ENCODE measurements at places on chromosomes 13 and 19.

DNA sequence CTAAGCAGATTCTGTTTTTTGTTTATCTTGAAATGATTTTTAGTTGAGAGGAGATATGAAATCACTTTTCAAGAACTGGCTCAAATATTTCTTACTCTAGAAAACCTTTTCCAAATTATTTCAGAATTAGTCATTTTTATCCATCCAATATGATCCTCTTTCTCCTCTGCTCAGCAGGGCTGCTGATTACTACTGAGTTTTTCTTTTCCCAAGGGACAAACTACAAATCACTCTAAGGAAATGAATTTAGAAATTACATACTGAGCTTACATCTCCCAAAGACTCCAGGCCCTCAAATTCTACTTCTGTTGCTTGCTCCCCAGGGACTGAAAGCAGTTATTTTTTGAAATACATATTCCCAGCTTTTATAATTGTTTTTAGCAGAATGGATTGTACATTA lies 87.4 kb upstream of the UFM1 start:
- no peak for DNase-seq

DNA sequence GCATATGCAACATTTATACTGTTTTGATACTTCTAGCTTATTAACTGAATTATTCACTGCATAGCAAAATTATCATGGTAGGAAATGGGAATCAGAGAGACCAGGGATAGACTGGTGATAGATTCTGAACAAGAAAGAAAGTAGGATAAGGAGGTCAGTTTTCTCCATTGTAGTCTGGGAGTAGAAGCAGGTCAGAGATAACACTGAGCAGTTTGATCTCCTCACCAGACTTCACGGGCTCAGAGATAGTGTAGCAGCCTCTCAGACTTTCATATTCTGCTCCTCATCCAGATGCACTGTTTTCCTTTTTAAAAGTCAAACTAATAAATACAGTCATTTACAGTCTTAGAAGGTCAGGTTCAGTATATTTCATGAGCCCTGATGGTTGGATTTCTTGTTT lies 56.0 kb upstream of the MYO16 start:
- DNase-seq = no peak

GRCh38 chr19:58091251-58091995 lies 6.6 kb downstream of the ZSCAN18 start:
- DNase-seq = no peak

GRCh38 chr19:18253716-18254115 lies 20.5 kb downstream of the IQCN start:
- no peak for DNase-seq

DNA sequence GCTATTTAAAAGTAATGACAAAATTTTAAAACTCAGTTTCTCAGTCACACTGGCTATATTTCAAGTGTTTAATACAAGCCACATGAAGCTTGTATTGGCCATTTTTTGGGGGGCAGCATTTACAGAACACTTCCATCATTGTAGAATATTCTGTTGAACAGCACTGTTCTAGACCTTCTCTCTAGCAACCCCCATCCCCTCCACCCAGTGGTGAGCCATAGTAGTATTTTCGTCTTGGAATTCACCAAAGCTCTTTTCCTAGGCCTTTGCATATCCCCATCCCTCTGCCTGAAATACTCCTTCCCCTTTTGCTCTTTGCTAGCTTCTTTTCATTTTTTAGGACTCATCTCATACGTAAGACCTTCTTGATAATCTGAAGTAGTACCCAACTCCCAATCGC lies 99.5 kb downstream of the ZC3H13 start:
- no peak for DNase-seq

- no peak for DNase-seq
These were observed 240.6 kb downstream of the GGACT start for GRCh38 chr13:100347968-100348367.

- no peak for DNase-seq
These were observed 9.4 kb downstream of the SLC25A23 start for GRCh38 chr19:6450166-6450565.

GRCh38 chr13:94435604-94436226 lies 43.8 kb downstream of the DCT start:
- no peak for DNase-seq

DNA sequence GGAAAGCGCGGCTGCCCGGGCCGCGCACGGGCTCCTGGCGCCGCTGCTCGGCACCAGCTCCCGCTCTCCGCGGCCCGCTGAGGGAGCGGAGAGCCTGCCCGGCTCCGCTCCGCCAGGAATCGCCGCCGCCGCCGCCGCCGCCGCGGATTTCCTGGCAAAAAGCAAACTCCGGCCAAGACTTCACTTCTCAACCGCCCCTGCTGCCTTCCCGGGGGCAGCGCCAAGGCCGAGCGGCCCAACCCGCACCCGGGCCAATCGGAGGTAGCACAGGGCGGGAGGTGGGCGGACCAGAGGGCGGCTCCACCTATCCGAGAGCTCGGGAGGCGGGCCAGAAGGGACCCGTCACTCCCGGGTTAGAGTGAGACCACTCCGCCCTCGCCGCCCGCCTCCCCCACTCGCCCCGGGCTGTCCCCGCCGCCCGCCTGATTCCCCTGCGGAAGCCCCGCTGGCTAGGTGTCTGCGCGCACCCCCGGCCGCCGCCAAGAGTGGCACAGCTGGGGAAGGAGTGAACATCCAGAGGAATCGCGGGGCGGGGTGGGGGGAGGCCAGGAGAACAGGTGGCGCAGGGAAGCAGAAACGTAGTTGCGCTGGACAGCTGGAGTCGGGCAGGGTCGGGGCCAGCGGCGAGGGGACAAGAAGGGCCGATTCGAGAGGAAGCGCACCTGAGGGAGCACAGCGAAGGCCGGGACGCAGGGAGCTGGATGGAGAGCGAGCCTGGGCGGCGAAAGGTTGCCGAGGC lies at the start of gene LNX2:
Gene LNX2 (minus strand): TSS at position 153 of the 739 bp plus-strand sequence. CDS start 38,826 bp downstream, outside the sequence.
- peak; percentile 94 for DNase-seq

DNA sequence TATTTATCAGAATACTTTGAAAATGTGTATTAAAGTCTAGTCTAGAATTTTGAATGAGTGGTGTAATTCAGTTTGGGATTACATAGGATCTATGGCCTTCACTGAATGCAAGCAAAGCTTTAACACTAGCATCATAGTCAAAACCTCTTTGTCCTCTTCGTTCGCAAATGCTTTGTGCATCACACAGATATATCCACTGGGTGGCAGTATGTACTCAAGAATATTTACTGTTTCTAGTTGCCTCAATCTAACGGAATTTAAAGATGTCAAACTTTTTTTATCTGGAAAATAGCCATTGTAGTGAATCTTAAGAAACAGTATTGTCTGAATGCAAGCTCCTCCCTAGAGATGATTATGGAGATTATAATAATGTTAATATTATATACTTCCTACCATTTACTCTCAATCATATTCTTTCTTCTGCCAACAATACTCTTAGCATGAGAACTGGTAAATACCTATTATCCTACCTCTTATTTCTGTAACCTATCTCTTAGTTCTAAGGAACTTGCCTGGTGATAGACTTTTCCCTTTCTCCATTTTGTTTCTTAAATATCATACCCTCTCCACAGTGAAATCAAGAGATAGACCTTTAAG lies 25.8 kb downstream of the LACC1 start:
- no peak for DNase-seq

DNA sequence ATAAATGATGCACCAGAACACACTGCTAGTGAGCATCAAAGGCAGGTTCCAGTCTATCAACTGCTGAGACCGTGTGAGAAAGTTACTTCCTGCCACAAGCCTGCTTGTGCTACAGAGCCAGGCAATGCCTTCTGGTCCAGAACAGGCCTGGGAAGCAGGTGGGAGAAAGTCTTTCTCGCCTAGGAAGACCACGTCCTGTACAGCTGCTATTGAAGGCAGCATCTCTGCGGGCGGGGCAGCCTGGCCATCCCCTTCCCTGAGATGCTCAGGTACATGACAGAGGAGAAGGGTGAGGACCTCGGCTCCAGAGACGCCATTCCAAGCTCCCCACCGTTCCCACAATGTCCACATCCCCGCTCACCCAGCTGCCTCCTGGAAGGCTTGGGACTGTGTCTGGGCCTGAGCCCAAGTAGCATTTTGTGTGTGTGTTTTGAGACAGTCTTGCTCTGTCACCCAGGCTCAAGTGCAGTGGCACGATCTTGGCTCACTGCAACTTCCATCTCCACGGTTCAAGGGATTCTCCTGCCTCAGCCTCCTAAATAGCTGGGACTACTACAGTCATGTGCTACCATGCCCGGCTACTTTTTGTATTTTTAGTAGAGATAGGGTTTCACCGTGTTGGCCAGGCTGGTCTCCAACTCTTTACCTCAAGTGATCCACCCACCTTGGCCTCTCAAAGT lies 3.4 kb downstream of the RFX1 start:
- no peak for DNase-seq

DNA sequence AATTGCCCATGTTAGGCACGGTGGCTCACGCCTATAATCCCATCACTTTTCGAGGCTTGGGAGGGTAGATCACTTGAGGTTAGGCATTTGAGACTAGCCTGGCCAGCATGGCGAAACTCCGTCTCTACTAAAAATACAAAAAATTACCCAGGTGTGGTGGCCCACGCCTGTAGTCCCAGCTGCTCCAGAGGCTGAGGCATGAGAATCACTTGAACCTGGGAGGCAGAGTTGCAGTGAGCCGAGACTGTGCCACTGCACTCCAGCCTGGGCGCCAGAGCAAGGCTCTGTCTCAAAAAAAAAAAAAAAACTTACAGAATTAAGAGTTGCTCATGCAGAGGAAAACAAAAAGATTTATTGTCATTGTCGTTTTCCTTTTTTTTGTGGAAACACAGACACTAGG lies 3.4 kb upstream of the PSMC4 start:
- no peak for DNase-seq

- DNase-seq = no peak
These were observed 27.2 kb downstream of the WDR62 start for GRCh38 chr19:36081894-36082293.

GRCh38 chr19:2475018-2475701 lies 767 bp upstream of the GADD45B start:
- peak; percentile 50 for DNase-seq

- no peak for DNase-seq
These were observed at the start of gene FCGBP for GRCh38 chr19:39934584-39935363. TSS of gene FCGBP (minus strand) at chr19:39934634.

DNA sequence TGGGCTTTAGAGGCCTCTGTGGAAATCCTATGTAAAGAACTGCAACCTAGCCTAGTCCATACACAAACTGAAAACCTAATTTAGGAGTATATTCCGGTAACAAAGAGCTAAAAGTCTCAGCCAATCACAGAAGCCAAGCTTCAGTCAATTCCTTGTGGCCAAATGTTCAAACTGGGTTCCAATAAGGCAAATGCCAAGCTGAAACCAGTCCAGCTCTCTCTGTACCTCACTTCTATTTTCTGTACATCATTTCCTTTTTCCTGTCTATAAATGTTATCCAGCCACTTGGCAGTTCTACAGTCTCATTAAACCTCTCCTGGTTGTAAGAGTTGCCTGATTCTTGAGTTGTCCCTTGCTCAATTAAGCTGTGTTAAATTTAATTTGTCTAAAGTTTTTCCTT lies 31.7 kb upstream of the UBL3 start:
- DNase-seq = no peak

DNA sequence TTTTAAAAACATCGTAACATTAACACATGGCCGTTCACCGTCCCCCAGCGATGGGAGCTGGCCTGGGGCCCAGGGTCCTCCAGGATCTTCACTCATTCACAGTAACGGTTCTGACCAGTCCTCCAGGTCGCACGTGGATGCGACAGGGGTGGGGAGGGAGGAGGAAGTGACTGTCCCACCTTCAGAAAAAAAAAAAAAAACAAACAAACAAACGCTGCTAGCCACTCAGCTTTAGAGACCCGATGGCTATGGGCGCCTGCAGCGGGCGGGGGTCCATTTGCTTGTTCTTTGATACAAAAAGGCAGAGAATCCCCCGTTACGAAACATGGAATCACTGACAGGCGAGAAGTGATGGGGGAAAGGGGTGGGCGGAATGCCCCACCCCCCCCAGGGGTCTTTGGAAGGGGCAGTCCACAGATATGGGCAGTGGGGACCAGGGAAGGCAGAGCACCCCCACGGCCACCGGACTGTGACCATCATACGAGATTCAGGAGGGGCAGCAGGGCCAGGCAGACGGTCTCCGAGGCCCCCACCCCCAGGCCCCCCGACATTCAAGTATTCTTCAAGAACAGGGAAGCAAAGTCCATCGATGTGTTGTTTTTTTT lies 13.3 kb downstream of the MKNK2 start:
- DNase-seq = no peak

All from activated CD8-positive, alpha-beta memory T cell treated with anti-CD3 and anti-CD28 coated beads for 4 hours (primary cell).